ENCODE measurements at places on chromosomes 16 and 17.

DNA sequence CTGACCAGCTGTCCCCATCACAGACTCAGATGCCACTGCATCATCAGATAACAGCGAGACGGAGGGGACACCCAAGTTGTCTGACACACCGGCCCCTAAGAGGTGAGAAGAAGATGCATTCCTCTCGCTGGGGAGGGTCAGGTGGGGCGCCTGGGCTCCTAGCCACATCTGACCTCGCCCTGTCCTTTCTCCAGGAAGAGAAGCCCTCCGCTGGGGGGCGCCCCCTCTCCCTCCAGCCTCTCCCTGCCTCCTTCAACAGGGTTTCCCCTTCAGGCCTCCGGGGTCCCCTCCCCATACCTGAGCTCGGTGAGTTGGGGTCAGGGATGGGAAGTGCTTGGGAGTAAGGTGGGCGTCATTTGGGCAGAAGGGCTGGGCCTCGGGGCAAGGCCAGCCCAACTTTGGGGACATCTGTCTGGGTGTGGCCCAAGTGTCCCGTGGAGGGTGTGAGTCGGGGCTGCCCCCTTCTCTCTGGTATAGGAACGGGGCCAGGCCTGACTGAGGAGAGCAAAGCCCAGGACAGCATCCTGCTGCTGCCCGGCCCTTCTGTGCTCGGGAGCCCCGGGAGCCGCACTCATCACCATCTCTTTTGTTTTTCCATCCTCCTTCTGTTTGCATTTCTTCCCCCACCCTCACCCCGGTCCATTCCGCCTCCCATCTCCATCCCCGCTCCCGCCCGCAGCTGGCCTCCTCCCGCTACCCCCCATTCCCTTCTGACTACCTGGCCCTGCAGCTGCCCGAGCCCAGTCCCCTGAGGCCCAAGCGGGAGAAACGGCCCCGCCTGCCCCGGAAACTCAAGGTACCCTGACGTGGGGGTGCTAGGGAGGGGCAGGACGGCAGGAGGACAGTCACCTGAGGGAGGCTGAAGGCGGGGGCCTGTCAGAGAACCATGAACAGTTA is 4.9 kb downstream of the INO80E start:
- DNase-seq, result no peak

- DNase-seq, result no peak
Observed at GRCh38 chr16:66484453-66485213, 57.5 kb downstream of the BEAN1 start.

GRCh38 chr17:11406716-11407115 is 165.7 kb downstream of the SHISA6 start:
- DNase-seq, result no peak

DNA sequence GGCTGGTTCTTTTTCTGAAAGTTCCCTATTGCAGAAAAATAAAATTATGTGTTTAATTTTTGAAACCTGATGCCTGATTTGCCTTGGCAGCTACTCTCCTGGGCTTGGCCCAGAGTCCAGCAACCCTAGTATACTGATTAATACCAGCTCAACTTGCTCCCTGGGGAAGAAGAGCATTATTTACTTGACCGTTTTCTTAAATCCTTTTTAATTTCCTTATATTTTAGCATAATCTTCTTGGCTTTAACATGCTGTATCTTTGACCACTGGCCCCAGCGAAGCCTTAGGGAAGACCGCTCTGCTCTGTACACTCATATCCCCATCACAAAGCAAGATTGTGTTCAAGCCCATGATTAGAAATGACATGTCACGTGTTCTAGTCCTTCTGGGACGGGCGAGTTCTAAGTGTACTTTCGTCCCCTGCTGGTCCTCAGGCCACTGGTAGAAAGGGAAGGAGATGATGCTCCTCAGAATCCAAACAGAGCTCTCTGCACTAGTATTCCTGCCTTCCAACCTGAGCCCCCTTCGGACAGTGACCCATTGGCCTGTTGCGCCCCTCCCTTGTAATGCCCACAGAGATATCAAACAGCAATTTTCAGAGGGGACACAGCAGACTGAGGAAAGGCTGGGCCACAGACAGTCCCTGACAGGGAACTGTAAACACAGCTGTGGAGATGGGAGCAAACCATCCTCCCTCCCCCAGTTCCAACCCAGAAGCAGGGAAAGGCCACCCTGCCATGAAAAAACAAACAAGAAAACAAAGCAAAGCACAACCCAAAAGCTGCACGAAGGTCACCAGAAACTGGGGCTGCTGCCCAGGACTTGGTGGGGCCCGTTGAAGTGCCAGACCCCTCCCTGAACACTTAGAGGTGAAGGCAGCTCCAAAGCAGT is 4.3 kb upstream of the EZH1 start:
- DNase-seq, result no peak

- DNase-seq, result no peak
Observed at GRCh38 chr17:77182205-77183172, 41.7 kb downstream of the SEC14L1 start.

GRCh38 chr17:37299257-37299980 is 76.4 kb upstream of the C17orf78 start:
- no peak for DNase-seq

DNA sequence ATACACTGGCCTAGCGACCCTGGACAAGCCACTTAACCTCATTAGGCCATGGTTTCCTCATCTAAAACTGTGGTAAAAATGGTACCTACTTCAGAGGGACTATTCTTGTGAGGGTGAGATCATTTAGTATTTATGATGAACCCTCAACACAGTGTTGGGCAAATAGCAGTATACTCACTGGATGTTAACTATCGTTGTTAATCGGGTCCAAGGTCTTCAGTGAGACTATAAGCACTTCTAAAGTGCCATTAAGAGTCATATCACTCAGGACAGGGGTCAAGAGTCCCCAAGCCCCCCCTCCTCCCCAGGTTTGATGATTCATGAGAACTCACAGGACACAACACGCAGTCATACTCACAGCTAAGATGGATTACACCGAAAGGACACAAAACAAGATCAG is 11.0 kb downstream of the TK2 start:
- no peak for DNase-seq

- no peak for DNase-seq
Observed at GRCh38 chr16:502179-502943, 25.2 kb upstream of the CAPN15 start.

- no peak for DNase-seq
Observed at GRCh38 chr17:49570540-49571242, 5.0 kb upstream of the NXPH3 start.

DNA sequence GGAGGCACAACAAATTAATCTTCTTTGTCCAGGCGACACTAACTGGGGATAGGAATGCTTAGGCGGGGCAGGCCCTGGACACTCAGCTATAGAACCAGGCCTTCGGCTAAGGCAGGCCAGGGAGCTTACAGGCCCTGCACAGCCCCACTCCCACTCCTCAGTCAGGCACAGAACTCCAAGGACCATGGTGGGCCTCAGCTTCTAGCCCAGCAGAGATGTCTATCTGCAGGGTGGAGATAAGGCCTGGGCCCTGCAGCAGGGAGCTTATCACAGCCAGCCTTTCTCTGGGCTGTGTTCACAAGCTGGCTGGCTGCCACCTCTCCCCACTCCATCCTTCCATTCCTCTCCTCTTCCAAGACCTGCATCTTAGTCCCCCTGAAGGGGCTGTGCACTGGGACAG is 68.1 kb downstream of the TMEM132E start:
- no peak for DNase-seq

DNA sequence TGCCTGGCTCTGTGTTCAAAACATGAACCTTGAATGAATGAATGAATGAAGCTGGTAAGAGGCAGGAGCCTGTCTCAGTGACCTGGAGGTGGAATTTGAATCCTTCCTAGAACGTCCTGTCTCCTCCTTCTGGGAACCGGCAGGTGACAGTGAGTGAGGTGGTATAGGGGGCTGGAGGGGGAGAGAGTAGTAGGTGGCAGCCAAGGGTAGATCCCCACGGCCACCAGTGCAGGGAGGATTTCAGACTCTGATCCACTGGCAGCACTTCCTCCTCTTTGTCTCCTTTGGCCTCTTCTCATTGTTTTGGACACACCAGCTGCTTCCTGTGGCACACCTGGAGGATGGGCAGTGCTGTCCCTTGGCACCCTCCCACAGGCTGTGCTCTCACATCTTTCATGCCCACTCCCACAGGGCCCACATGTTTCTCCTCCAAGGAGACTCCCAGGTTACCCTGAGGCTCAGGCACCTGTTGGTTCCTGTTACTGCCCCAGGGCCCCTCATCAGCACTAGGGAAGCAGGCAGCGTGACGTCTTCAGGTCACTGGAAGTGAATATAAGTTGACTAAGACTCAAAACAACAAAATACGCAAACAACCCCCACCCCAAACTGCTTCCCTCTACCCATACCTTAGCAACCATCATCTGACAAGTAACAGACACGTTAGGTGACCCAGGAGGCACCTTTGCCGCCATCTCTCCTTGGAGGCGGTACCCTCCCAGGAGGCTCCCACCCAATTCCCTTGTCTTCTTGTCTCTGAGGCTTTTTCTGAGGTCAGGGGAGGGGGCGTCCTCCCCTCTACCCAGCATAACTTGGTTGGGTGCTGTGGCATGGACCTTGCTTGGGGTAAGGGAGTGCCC is 84.6 kb downstream of the N4BP1 start:
- DNase-seq, result no peak

- DNase-seq, result no peak
Observed at GRCh38 chr16:88770461-88771293, 14.3 kb downstream of the PIEZO1 start.

Measured in CD4-positive, alpha-beta T cell treated with Interleukin-10 for 1 hour (primary cell).